Right forelimb (tissue), 1 donor: ENCODE measurements at places on chromosomes 2 and 18.

DNA sequence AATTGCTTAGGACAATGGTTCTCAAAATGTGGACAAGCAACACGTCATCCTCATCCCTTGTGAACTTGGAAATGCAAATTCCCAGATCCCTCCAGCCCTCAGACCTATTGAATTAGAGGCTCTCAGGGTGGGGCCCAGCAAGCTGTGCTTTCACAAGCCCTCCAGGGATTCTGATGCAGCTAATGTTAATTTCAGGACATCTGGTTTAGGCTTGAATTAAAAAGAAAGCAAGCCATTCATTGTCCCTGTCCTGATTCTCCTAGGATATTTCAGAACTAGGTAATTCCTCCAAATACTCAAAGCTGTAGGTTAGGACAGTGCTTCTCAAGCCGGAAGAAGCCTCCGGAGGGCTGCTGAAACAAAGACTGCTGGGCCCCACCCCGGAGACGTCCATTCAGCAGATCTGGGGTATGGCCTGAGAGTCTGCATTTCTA, 26.0 kb upstream of the GLI2 start:
- no peak for DNase-seq

GRCh38 chr2:29233428-29233827, 118.2 kb downstream of the CLIP4 start:
- no peak for DNase-seq

- no peak for DNase-seq
These were observed 154.7 kb downstream of the EML6 start for GRCh38 chr2:54878182-54878581.

GRCh38 chr18:35139517-35139916, 98.3 kb downstream of the MAPRE2 start:
- DNase-seq, result no peak

DNA sequence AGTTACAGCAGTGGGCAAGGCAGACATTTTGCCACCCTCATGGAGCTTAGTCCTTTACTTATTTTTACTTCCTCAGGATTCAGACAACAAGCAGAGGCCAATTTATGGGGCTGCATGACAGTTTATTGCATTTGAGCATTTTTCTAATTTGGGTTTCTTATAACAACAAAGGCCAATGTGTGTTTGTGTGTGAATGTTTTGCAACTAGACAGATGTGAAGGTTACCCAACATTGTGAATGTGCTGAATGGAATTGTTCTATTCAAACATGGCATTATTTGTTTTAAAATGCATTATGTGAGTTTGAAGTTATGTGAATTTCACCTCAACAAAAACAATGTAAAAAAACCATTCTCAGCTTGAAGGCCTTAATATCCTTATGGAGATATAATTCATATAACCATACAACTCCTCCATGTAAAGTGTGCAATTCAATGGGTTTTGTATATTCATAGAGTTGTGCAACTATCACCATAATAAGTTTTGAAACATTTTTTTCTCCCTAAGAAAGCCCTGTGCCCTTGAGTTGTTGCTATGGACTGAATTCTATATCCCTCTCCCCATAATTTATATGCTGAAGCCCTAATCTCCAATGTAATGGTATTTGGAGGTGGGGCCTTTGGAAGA, 57.3 kb downstream of the CCDC195 start:
- no peak for DNase-seq

DNA sequence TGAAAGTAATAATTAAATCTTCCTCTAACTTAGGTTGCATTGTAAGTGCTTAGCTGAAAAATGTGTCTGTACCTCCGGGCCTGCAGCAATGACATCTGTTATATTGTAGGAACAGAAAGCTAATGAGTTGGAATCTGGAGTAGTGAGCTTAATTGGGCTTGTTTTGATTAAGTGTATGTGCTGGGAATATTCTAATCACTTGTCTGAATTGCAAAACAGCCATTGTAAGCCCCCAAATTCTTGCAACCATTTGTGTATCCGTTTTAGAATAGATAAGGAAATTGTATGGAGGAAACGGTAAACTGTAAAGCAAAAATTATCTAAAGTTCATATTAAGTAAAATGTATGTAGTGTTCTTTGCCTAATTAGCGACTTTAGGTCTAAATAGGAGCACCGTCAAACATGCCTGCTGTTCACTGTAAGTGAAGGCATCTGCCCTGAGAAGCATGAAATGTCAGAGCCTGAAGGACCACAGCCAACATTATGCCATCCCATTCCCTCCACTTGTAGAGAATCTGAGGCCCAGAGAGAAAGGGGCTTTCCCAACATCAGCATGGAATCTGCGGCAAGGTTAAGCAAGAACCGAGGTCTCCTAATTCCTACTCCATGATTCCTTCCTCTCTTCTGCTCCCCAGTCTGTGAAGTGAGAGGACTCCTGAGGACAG, 466.4 kb downstream of the TDRD15 start:
- DNase-seq, result no peak

- no peak for DNase-seq
These were observed 59.1 kb downstream of the NETO1 start for GRCh38 chr18:72808680-72809079.

- DNase-seq, result peak; percentile 56
These were observed 182.3 kb downstream of the RDH14 start for GRCh38 chr2:18378020-18378653.

DNA sequence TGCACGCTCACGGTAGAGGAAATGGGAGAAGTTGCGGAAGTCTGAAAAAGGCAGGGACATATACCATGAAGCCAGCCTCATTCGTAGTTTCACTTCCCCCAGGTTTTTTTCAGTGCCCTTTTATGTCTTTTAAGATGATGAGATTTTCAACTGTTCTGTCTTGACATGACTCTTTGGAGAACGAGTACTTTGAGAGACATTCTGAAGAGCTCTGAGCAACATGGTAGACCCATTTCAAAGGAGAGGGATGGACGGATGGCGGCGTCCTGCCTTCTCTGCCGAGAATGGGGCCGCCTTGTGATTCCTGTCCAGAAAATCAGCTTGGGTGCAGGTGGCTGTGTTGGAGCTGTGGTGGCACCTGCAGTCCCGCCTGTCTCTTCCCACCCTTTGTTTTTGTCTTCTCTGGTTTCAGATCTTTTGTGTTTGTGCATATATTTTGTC, 41.7 kb downstream of the SH3BP4 start:
- DNase-seq, result no peak

DNA sequence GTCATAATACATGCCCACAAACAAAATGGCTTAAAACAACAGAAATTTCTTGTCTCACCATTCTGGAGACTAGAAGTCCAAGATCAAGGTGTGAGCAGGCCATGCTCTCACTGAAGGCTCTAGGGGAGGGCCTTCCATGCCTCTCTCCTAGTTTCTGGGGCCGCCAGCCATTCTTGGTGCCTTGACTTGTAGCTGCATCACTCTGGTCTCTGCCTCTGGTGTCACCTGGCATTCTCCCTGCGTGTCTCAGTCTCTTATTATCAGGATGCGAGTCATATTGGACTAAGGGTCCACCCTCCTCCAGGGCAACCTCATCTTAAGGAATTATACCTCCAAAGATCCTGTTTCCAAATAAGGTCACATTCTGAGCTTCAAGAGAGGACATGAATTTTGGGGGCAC, 76.1 kb downstream of the KCNF1 start:
- DNase-seq, result no peak

DNA sequence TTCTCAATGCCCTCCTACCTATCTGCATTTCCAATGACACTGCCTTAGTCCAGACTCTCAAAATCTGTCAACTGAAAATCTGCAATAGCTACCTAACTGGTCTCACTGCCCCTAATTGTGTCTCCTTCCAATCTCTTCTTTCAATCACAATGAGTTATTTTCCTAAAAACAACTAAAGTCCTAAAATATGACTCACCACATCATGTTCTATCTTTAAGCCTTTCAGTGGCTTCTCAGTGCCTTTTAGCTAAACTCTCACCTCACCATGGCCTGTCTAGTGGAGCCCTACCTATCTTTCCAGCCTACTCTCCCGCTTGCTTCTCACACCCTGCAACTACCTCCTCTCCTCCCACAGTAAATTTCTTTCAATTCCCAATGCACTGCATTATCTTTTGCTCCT, 220.9 kb upstream of the PKDCC start:
- DNase-seq, result no peak

GRCh38 chr2:119225105-119225865, 1.7 kb downstream of the STEAP3 start:
- no peak for DNase-seq

DNA sequence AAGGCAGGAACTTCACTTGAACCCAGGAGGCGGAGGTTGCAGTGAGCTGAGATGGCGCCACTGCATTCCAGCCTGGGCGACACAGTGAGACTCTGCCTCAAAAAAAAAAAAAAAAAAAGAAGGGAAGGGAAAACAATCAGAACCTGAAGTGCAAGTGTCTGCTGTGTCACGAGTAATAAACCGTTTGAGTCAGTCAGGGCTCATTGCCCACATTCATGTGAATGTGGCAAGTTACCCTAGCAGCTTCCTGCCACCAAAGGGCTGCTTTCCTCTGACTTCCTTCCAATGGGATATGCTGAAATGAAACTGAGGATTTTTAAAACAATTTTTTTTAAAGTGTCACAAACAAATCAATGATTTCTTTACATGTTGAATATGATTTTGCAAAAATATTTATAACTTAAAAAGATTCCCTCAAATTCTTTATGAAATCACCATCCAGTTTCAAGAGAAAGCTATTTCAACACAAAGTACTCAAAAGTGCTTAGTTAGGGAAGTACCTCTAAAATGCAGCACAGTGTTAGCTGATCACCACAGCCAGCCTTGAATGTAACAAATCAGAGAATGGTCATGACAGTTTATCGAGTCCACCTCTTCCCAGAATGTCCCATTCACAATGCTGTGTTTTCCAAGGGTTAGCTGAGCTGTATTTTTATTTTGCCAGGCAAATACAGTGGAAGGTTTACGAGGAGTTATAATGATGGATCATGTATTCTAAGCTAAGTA, 36.4 kb downstream of the WDSUB1 start:
- DNase-seq, result no peak

DNA sequence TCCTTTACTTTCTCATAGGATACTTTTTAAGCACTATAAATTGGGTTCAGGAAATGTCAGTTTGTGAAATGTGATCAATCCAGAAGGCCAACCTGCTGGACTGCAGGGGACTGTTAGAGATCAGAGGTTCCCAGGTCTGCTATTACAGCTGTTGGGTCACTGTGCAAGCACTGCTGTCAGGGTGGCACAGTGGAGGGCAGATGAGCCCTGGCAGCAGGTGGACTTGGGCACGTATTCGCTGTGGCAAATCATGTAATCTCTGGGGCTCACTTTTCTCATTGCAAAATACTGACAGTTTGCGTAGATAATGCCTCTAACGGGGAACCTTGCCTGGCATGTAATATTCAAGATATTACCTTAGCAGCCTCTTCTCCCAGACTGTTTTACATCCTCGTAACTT, 18.1 kb downstream of the RAB31 start:
- no peak for DNase-seq

DNA sequence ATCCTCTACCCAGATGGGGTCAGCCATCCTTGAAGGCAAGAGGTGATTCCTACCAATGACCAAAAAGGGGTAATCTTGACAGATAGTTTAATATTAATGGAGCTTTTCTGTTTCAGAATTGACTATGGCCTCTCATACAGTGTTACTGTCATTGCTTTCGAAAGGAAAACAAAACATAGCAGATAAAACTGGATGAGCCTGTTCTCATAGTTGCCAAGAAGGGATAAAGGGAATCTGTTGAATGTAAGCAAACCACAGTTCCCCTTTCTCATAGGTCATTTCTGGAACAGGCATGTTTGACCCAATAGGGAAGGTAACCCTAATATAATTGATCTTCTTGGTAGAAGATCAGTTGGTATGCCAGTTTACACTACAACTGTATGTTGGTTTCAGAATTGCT, 1.6 kb downstream of the RAB27B start:
- no peak for DNase-seq

GRCh38 chr2:18490901-18491300, 69.6 kb downstream of the RDH14 start:
- no peak for DNase-seq

GRCh38 chr2:86140969-86141392, 34.9 kb downstream of the PTCD3 start:
- DNase-seq, result no peak

DNA sequence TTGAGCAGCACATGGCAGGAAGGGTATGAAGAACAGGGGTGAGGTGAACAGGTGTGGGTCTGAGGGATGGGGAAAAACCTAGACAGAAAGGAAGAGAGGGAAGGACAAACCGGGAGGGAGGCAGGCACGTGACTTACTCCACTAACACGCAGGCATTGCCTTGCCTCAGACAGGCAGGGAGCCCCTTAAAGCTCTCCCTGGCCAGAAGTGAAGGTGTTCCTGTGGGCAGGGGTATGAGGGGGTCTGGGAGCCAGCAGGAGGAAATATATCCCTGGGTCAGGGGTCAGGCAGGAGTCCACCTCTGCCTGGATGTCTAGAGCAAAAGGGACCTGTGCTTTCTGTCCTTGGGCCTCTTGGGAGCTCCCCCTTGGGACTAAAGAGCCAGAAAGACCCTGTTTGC, 135.3 kb upstream of the EPAS1 start:
- DNase-seq, result no peak

DNA sequence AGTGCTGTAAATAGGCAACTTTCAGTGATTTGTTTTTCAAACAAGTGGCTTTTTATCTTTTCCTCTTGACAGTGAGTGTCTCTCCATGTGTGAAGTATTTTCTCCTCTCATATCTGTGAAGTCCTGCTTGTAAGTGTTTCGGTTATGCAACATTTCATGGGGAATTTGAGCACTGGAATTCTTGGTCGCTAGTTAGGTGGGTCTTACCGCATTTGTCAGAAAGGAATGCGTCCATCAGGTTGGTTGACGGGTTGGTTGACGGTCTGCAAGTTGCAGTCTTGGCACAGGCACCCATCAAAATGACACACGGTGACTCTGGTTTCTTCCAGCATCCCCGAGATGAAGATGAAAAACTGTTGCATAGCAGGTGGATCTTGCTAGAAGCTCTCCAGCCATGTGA, 109.8 kb downstream of the AGAP1 start:
- no peak for DNase-seq

DNA sequence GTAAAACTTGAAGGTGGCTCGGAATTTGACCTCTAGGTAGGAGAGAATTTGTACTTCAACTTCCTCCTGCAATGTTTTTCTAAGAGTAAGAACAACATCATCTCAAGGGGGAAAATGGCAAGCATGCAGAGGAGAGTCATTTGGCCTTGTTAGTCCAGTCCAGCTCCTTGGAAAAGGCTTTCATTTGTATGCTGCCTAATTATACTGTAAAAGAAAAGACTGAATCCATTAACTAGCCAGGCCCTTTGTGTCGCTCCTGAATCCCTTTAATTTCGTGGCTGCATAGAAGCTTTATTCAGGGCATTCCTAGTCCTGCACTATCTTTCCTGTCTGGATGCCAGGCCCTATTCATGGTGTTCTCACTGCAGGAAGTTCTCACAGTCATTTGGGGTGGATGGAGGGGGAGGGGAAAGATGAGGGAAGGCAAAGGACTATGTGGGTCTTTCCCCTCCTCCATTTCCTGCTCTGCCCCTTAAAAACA, 36.0 kb downstream of the PHLPP1 start:
- no peak for DNase-seq
